ENCODE measurements at places on chromosomes 12 and 14. TPM values are rescaled to one million over a fixed set of nuclear protein-coding genes. Genes with fewer than 3 reads are reported as not detected.

FAM90A1 gene
- not detected for total RNA-seq

LRIG3 gene
- total RNA-seq, result 24.6 TPM

ADAM20 gene
- total RNA-seq, result 4.3 TPM

ABCD2 gene
- 0.20 TPM for total RNA-seq

TCL1B gene
- not detected for total RNA-seq

RHEBL1 gene
- total RNA-seq, result 1.4 TPM

KRT74 gene
- not detected for total RNA-seq

SLC7A8 gene
- 34.7 TPM for total RNA-seq
